ENCODE measurements at places on chromosomes 12 and 14.
A peak's percentile ranks its signal among the peaks of the same experiment; 100 is the strongest.

DNA sequence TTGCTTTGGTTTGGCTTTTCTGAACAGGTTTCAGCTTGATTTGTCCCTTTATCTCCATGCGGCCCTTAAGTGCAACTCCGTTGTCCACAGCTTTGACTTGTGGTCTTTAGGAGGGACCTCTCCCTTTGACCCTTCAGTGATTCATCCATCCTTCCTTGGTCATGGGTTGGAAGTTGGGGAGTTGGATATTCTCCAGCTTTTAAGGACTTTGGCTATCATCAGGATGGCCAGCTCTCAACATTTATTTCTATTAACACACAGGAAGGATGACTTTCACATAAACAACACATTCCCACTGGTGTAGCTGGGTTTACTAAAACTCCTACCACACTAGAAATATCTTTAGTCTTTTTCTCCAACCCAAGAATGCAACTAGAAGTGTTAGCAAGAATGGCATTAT is 50.9 kb upstream of the E2F7 start:
- no peak for DNase-seq

DNA sequence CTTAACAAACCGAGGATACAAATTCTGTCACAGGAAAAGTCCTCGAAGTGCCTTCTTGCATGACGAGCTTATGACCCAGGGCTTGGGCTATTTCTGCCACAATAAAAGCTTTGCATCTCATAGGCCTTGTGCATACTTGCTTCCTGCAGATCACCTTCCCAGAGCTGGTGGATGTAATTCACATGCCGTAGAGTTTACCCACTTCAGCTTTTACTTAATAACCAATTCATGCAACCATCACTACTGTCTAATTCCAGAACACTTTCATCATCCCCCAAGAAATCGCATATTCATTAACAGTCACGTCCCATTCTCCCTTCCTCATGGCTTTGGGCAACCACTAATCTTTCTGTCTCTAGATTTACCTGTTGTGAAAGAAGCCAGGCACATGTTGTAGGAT is 9.0 kb upstream of the BDKRB1 start:
- no peak for DNase-seq

DNA sequence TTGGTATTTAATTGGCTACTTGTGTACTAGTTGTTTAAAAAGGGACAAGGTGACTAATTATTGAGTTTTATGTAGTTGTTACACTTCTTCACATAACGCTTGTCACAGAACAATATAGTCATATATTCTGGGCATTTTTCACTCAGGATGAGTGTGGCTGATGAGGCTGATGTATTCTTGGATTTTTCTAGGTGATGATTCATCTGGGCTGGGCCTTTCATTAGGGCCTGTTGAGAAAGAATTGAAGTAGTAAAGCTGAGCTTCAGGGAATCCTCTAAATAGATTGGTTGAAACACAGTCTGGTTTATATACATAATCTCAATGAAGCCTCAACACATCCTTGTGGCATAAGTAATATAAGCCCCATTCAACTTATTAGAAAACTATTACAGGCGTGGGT is 445.7 kb downstream of the DAD1 start:
- no peak for DNase-seq

- no peak for DNase-seq
Measured at GRCh38 chr12:42575717-42576116, 13.8 kb downstream of the PRICKLE1 start.

DNA sequence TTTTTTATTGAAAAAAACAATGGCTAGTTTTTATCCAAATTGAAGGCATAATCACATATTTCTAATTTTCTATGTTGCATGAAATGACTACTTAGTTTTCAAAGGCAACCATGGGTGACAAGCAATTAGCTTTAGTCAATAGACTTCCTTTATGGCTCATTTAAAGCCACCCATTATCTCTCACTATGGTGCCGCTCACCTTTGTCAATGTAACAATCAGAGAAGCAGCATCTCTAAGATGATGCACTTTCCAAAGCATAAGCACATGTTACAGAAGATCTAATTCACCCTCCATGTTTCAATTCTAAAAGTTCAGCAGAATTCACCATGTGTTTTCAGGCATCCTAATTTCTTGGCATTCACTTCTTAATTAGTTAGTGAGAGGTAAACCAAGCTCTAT is 166.6 kb upstream of the RPL10L start:
- DNase-seq: no peak

- DNase-seq: no peak
Measured at GRCh38 chr12:68785358-68785757, 22.6 kb upstream of the MDM2 start.

GRCh38 chr14:67817750-67818438 is 1.5 kb upstream of the ZFYVE26 start:
- DNase-seq: no peak

- DNase-seq: no peak
Measured at GRCh38 chr14:30389877-30390385, 169.0 kb upstream of the G2E3 start.

- DNase-seq: no peak
Measured at GRCh38 chr12:13628067-13628466, 353.3 kb downstream of the GRIN2B start.

DNA sequence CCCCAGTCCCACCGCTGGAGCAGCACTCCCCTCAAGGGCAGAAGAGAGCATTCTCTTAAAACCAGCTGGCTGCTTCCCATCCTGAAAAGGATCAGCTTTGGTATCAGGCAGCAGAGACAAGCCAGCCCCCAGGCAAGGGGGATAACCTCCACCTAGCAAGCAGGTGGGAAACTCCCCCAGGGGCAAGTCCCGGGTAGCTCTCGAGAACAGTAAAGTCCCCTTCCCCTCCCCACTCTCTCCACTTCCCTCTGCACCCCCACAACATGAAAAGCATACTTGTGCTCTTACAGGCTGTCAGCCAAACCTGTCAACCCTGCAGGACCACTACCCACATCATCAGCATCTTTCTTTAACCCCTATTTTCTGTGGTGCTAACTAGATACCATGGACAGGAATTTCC is 254.0 kb downstream of the NTF3 start:
- no peak for DNase-seq

DNA sequence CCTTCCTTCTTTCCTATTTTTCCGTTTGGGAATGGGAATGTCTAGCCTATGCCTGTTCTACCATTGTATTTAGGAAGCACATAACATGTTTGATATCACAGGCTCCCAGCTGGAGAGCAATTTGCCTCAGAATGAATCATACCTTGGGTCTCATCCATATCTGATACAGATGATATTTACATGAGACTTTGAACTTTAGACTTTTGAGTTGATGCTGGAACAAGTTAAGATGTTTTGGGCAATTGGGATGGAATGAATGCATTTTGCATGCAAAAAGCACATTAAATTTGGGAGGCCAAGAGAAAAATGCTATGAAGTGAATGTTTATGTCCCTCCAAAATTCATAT is 61.9 kb upstream of the BEGAIN start:
- DNase-seq: no peak

- DNase-seq: no peak
Measured at GRCh38 chr12:124216966-124217365, 77.9 kb upstream of the RFLNA start.

- DNase-seq: no peak
Measured at GRCh38 chr12:121823101-121823726, 19.4 kb downstream of the SETD1B start.

DNA sequence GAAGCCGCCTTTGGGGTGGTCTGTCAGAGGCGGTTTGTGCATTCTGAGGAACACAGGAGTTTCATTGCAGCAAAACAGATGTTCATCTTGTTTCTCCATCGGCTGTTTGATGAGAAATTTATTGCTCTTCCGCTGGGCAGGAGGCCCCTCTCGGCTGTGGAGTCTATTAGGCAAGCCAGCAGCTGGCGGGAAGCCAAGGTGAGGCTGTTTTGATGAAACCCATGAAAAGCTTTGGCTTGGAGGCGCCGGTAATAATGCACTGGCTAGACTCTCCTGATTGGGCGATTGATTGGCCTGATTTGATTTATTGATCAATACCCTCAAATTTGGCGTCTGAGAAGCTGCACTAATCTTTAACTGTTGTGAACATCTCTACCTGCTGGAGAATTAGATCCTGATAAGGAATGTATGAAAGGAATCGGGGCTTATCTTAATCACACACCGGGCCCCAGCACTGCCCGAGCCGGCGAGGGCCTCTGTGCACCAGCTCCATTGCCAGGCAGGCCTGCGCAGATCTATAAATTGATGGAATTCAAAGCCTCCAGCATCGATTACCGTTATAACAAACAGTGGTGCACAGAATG is 187.7 kb downstream of the PHETA1 start:
- DNase-seq: peak; percentile 50

- no peak for DNase-seq
Measured at GRCh38 chr12:94516985-94517384, 57.3 kb upstream of the CEP83 start.

GRCh38 chr12:127214186-127214585 is 1052.8 kb upstream of the TMEM132C start:
- no peak for DNase-seq

DNA sequence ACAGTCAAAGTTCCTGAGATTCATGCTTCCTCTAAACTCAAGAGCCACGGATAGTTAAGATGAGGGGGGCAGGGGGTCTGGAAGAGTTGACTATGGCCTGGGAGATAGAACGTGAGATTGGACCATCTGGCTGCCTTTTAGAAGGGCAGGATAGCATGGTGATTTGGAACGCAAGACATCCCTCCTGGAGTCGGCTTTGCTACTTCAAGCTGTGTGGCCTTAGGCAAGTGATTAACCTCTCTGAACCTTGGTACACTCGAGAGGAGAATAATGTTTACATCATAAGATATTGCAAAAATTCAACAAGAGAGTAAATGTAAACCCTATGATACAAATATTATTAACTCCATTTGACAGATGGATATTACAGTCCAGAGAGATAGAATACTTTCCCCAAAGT is 49.7 kb downstream of the RPH3A start:
- no peak for DNase-seq

DNA sequence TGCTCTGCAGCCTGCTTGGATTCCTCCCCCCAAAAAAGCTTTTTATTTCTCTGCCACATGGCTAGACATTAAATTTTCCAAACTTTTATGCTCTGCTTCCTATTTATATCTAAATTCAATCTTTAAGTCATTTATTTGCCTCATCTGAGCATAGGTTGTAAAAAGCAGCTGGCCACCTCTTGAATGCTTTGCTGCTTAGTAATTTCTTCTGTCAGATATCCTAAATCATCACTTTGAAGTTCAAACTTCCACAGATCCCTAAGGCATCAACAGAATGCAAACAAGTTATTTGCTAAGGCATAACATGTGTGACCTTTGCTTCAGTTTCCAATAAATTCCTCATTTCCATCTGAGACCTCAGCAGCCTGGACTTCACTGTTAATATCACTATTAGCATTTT is 209.6 kb downstream of the FSCB start:
- DNase-seq: no peak

DNA sequence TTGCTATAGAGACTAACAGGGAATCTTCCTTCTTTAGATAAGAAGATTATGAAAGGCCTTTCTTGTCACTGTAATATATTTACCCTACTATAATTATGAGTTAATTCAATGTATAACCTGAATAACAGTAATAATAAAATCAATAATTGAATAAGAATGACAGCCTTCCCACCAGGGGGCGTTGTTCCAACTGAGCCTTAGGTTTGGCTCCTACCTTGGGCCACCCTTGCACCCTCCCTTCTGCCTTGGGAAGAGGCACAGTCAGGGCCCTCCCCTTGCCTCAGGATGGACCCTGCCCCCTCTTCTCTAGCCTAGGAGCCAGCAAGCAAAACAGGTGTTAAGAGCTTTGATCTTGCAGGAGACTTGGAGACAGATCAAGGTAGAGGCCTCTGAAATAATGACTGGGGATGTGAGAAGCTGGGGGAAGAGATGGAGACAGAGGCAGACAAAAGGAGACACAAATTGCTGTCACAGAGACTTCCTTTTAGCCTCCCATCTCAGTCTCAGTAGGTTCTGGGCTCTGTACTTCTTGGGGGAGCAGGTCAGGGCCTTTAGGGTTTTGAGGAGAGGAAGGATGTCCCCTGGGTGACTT is 40.1 kb upstream of the CISTR start:
- DNase-seq: no peak

GRCh38 chr14:58272588-58273372 is 25.6 kb upstream of the ARID4A start:
- DNase-seq: no peak

DNA sequence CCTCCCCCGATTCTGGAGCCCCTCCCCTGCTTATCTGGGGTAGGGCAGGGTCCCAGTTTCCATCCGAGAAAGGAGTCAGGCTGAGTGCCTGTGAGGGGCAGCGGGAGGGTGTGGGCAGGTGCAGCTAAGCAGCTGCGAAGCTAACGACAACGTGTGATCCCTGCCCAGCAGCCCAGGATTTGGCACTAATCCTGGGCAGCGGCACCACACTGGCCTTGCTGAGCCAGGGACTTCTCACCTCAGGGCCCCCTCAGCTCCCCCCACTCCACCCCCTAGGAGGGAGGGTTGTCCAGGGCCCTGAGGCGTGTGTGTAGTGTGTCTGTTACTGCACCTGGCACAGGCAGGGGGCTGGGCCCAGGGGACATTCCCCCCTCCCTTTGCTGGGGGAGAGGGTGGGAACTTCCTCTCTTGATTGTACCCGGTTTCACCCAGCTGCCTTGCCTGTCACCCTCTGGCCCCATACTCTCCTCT is 1.8 kb downstream of the SMIM41 start:
- DNase-seq: no peak

DNA sequence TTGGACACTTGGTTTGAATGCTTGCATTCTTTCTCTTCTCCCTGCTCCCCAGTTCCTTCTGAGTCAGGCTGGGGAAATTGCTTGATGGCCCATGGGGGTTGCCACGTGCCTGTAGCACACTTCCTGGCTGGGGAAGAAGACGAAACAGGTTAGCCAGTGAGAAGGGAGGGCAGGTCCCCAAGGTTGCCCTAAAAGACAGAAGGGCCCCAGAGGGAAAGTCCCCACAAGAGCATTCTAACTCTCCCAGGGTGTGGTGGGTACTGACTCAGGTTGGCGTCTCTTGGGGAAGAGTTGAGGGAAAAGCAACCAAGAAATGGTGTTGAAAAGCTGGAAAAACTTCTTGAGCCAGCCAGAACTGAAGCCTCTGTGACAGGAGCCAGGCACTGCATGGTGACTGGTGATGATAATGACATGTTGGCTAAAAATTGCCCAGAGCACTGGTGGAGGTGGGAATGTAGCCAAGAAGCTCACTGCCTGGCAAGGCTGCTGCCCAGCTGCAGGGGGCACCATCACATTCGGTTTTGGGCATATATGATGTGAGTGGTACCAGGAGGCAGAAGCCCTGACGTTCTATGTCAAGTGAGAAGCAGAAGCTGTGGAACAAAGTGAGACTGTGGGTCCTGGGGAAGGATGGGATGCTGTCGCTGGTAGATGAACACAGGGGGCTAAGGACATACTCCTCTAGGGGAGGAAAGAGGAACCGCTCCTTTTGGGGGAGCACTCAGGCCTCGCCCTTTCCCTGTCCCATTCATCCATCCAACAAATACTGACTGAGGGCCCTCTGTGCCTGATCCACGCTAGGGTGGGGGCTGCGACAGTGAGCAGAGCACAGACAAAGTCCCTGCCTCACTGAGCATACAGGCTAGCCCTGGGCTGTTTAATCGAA is 8.1 kb upstream of the RABGGTA start:
- DNase-seq: peak; percentile 23

DNA sequence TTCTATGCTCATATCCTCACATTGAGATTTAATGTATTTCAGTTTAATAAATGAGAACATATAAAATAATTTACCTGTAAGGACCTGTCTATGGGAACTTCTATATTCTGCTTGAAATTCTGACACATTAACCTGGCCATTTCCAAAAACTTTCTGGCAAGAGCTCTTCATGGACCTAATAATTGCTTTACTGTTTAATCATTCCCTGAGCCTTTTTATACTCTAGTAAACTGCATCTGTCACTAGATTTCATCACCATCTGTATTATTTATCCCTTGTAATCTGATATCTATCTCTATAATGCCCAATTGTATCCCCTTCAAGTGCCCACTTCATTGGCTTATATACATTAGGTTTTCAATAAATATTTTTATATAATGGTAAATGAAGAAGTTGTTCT is 327.7 kb downstream of the RAD51B start:
- no peak for DNase-seq
